ENCODE measurements at places on chromosomes 4 and X.

GRCh38 chr4:184689681-184690080, 40.1 kb downstream of the PRIMPOL start:
- no peak for DNase-seq

DNA sequence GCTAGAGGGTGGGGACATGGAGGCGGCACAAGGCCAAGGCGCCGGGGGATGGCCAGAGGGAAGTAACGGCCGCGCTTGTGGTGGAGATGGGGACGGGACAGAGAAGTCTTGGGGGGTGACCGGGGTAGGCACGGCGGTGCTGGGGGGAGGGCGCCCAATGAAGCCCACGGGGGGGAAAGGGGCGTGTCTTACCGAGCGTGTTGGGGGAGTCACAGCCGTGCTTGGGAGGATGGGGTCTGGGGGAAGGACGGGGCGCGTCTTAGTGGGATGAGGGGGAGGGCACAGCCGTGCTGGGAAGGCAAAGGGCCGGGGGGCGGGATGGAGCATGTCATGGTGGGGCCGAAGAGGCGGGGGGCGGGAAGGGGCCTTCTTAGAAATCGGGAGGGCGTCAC, 952 bp downstream of the ARSD start:
- no peak for DNase-seq

- no peak for DNase-seq
Measured at GRCh38 chrX:24862343-24862742, 153.4 kb downstream of the ARX start.

- no peak for DNase-seq
Measured at GRCh38 chrX:10022580-10023245, 55.6 kb downstream of the CLDN34 start.

DNA sequence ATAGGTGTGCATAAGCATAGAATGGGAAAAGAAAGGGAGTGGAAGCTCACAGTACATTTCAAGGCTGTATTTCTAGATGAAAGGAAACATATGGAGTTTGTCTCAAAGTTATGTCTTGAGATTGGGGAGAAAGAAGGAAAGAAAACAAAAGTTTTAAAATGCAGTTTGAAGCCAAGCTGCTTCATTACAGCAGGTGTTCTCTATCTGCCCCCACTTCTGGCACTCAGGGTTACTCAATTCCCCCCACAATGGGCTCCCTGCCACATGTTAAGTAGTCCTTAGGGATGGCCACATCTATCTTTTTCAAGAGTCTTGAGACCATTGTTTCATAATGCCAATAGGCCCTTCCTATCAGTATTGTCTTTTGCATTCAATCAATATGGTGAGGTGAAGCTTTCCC, 367.4 kb upstream of the ANXA10 start:
- DNase-seq = no peak

GRCh38 chr4:67576059-67576466, 17.5 kb downstream of the STAP1 start:
- DNase-seq = no peak

DNA sequence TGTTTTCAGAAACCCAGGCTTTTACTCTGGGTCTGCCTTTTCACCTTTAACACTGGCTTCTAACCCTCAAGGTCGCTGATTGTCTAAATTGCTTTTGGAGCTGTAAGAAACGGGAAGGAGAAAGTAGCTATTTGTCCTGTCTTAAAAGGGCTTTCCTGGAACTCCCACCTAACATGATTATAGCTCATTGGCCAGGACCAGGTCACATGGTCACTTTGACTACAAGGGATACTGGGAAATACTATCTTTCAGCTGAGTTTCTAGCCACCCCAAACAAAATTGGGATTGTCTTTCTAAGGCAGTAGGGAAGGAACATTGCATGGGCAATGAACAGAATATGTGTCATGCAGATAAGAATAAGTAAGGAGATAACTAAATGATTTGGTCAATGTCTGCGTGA, 106.7 kb upstream of the ARHGAP24 start:
- no peak for DNase-seq

DNA sequence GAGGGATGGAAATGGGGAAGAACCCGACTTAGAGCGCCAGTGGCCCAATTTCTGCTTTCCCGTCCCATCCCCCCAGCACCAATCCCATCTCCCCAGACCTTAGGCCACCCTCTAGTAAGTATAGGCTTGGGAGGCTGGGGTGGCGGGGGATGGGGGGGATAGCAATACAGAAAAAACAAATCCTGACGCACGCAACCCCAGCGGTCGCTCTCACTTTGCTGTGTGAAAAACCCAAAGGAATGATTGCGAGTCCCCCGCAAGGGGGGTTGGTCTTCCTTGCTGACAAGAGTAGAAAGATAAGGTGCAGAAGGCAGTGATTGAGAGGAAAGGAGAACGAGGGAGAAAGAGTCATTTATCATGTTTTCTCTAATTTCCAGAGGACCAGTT, 863 bp downstream of the CPE start:
- no peak for DNase-seq

GRCh38 chrX:115368876-115369275, 79.4 kb downstream of the LUZP4 start:
- DNase-seq = no peak

- DNase-seq = no peak
Measured at GRCh38 chr4:111985426-111985825, 159.8 kb upstream of the FAM241A start.

DNA sequence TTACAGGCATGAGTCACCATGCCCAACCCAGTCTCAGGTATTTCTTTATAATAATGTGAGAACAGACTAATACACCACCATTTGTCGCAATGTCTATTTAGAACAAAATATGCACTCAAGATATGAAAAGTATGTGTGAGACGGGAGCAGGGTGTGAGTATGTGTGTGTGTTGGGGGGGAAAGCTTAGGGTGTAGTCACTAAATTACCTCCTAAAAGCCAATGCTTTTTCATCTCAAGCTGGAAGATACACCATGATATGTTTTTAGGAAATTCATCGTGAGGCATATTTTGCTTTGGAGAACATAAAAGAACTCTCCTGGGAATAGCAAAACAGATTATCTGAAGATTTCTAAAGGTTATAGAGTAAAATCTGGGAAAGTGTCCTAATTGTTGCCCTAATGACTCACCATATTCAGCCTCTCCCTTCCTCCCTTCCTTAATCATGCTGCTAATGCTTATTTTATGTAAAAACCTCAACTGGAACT, 262.7 kb downstream of the PDHA2 start:
- no peak for DNase-seq

GRCh38 chr4:104766676-104767075, 272.0 kb upstream of the CXXC4 start:
- DNase-seq = no peak

- DNase-seq = no peak
Measured at GRCh38 chrX:63363788-63364187, 12.7 kb upstream of the SPIN4 start.

GRCh38 chr4:27304751-27305150, 444.1 kb downstream of the STIM2 start:
- no peak for DNase-seq

- DNase-seq = no peak
Measured at GRCh38 chr4:76705472-76705871, 192.5 kb downstream of the SOWAHB start.

GRCh38 chrX:13652287-13652793, 601 bp upstream of the TCEANC start:
- no peak for DNase-seq

DNA sequence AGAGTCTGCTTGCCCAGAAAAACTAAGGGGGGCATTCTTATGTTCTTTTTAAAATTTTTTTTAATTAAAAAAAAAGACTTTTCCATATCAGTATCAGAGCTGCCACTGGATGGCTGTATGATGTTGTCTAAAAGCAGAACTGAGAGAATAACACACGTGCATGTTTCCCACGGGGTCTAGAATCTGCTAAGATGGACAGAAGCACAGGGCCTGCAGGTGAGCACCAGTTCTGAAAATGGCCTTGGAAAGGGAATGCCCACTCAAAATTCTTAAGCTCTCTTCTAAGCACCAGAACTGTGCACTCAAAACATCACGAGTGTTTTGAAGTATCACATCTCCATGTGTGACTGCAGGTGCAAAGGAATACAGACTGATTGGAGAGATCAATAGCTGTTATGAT, 61.1 kb downstream of the ARAP2 start:
- no peak for DNase-seq
